ENCODE measurements at places on chromosomes 11 and 22. TPM values are rescaled to one million over a fixed set of nuclear protein-coding genes. Genes with fewer than 3 reads are reported as not detected.

Gene A4GALT
- 7.5 TPM for total RNA-seq

Gene DRD4
- 0.32 TPM for total RNA-seq

Gene DBX1
- total RNA-seq, result not detected

Gene ANKK1
- under 0.01 TPM for total RNA-seq

Gene ART1
- not detected for total RNA-seq

Data from hair follicle dermal papilla cell (primary cell).